Stimulated activated CD8-positive, alpha-beta memory T cell treated with anti-CD3 and anti-CD28 coated beads, Interleukin-12 subunit alpha, Interleukin-12 subunit beta, amount 100 ng/mL, for 1 hour (primary cell): ENCODE measurements at places on chromosomes 5 and 9.

- DNase-seq: no peak
These were observed 179.9 kb downstream of the GLIS3 start for GRCh38 chr9:4119778-4120554.

DNA sequence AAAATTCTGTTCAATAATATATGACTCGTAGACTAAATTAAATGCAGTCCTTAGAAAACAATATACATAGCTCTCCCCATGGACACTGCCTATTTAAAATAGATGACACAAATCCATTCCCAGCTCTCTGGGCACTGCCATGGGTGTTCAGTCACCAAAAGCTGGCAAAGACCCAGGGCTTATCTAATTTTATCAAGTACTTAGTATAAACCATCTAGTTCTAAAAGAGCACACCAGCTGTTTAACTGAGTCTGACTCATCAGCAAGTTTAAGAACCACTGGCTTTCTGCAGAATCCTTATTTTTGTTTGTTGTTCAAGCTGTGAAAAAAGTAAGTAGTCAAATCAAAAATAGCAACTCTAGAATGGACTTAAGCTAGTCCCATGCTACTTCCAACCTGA is 107.6 kb downstream of the PLPP1 start:
- no peak for DNase-seq

DNA sequence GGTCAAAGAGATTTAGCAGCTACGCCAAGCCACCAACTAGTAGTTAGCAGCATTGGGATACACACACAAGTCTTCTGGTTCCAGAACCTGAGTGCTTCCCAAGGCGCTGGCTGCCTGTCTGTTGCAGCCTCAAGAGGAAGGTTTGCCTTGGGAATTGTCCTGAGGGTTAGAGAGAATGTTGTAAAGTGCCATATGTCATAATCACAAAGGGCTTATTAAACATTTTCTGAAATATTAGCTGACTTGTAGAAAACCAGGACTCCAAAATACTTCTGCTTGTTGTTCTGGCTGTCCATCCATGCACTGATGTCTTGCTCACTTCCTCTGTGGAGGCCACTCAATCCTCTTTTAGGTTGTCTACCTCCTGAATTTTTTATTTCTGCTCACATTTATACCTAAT is 46.3 kb downstream of the SLC36A1 start:
- DNase-seq: no peak

GRCh38 chr5:137833463-137833862 is 34.2 kb upstream of the MYOT start:
- DNase-seq: no peak

DNA sequence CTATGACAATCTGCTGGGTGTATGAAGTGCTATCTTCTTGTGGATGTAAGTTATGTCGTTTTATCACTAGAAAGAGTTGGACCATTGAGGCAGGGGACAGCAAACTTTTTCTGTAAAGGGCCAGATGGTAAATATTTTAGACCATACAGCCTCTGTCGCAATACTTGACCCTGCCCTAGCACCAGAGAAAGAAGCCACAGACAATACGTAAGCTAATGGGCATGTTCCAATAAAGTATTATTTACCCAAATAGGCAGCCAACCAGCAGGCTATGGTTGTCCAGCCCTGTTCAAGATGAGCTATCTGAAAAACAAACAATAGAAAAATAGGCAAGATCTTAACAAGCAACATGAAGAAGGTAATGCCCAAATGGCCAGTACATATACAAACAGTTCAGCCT is 36.4 kb downstream of the MTX3 start:
- no peak for DNase-seq

- DNase-seq: no peak
These were observed 558.1 kb downstream of the NR2F1-AS1 start for GRCh38 chr5:93022796-93023447.

DNA sequence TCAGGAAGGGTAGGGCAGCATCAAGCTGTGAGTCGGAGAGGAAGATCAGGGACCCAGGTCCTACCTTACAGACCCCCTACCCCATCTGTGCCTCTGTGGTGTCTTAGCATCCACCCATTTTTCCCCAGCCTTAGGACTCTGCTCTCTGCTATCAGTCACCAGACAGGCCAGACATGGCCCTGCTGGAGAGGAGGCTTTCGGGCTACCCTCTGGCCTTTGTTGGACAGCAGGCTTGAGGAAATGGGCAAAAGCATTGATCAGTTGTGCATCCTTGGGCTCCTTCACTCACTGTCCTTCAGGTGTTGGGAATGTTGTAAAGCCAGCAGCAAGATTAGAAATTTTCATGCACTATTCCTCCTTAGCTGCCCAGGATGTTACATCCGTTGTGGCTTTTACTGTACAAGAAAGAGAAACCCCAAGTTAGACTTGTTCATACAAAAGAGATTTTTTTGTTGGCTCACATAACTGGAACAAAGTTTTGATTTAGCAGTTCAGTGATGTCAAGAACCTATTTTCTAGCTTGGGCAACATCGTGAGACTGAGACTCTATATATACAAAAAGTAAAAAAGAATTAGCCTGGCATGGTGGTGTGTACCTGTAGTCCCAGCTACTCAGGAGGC is 17.4 kb upstream of the TNFAIP8 start:
- no peak for DNase-seq

DNA sequence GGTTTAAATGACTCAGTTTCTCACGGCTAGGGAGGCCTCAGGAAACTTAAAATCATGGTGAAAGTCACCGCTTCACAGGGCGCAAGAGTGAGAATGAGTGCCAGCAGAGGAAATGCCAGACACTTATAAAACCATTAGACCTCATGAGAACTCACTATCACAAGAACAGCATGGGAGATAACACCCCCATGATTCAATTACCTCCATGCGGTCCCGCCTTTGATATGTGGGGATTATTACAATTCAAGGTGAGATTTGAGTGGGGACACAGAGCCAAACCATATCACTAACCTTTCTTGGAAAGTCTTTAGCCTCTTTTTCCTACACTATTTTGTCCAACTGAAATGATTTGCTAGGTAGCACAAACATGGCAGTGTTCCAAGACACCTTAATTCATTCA is 533.9 kb upstream of the NUDT12 start:
- no peak for DNase-seq

- DNase-seq: no peak
These were observed 12.0 kb downstream of the CTNNAL1 start for GRCh38 chr9:109001275-109001676.

DNA sequence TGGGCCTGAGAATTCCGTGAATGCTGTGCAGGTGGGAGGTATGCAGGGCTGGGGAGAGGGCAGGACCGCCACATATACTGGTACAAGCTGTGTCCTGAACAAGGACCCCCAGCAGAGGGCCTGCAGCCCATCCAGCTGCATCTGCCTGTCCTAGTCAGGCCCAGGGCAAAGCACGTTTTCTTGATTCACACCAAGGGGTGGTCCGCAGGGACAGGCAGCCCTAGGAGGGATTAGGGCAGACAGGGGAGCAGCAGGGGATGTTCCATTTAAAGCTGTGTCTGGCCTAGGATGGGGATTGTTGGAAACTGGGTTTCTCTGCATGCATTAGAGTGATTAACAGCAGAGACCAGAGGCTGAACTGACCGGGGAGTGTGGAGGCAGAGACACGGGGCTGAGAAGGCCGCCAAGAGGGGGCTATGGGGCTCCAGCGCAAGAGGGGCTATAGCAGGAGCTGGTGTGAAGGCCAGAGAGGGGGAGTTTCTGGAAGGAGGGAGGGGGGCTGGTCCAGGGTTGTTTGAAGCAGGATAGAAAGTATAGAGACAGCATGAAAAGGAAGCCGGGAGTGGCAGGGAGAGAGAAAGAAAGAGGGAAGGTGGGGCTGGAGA is 2.7 kb downstream of the GRM6 start:
- no peak for DNase-seq

GRCh38 chr9:70012569-70012968 is 31.1 kb upstream of the MAMDC2 start:
- DNase-seq: no peak

- DNase-seq: no peak
These were observed 14.8 kb upstream of the SMARCA2 start for GRCh38 chr9:2000314-2000713.

DNA sequence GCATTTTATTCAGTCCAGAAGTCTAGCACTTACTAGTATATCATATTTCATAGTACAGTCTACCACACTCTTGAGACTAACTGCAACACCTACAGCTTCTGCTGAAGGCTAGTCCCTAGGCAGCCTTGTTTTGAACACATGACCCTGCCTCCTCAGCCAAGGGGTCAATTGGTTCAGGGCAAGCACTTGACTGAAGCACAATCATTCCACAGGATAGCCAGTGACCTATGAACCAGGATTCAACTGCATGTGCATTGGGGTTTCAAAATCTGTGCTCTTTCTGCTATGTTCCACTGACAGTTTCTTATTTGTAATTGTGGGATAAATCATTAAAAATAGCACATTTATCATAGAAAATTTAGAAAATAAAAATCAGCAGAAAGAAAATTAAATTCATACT is 186.8 kb downstream of the TMEM161B start:
- no peak for DNase-seq

DNA sequence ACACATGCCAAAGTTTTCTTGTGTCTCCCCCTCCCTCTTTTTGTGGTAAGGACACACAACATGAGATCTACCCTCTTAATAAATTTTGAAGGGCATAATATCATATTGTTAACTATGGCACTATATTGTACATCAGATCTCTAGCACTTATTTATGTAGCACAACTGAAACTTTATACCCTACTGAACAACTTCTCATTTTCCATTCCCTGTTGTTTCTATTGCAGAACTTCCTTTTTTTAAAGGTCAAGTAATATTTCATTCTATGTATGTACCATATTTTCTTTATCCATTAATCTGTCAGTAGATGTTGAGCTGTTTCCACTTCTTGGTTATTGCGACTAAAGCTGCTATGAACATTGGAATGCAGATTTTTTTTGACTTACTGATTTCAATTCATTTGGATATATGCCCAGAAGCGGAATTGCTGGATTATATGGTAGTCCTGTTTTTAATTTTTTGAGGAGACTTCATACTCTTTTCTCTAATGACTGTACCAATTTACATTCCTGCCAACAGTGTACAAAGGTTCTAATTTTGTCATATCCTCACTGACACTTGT is 305.3 kb downstream of the PRR16 start:
- DNase-seq: no peak

GRCh38 chr9:131528886-131529505 is 2.1 kb downstream of the UCK1 start:
- DNase-seq: no peak
